Kidney (tissue), 22 donors: ENCODE measurements at places on chromosomes 1 and 21.

DNA sequence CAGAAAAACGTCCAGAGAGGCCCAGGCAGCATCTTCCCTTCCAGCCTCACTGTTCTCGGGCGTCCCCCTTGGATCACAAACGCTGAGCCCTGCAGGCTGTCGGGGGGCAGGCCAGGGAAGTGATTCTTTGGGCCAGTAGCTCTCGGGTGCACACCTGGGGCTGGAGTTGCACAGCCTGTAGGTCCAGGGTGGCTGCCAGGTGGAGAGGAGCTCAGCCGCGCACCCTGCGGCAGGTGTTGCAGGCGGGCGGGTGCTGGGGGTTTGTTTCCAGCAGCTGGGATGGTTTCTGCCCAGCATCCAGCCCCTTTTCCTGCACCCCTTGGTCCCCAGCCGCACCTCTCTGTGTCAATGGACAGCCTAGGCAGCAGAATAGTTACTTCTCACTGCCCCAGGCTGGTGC lies 15.7 kb downstream of the PRDM16 start:
- no peak for DNase-seq

DNA sequence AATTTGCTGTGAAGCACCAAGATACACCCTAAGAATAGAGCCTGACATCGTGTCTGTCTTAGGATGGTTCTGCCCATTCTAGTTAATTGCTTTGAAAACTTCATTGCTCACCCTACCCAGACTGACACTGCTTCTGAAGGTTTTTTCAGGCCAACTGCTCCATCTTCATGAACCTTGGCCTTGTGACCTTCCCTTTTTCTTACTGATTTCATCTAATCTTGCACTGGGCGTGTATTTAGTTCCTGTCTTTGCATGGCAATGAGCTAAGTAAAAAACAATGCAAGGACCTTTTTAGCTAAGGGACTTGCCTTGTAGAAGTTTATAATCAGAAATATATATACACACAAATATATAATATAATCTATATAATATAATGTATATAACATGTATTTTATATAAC lies 108.0 kb downstream of the PBX1 start:
- DNase-seq = no peak

GRCh38 chr1:48109390-48110013 lies 112.3 kb upstream of the TRABD2B start:
- no peak for DNase-seq

- no peak for DNase-seq
Measured at GRCh38 chr1:229756666-229757065, 130.6 kb downstream of the URB2 start.

GRCh38 chr1:59641836-59642235 lies 172.9 kb upstream of the HOOK1 start:
- peak; percentile 54 for DNase-seq

DNA sequence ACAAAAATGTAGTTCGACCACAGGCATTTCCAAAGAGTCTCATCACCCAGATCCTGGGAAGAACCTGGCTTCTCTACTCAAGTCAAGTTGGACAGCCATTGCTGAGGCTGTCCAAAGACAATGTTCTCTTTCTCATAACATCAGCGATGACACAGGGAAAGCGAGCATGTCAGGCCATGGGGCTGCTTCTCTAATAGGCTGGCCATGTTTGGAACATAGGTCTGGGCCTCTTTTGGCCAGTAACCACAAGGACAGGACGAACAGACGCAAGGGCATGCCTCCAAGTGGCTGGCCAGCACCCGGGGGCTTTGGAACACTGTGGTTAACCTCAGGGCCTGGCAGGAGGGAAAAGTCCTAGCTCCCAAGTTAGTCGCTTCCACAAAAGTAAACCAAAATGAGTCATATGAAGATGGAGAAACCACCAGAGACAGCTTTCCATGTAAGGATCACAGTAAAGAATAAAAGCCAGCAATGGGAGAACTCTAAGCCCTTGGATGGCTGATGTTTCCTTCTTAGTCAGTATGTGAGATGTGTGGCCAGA lies 80.6 kb upstream of the SLC44A3 start:
- no peak for DNase-seq

- DNase-seq = no peak
Measured at GRCh38 chr1:10765304-10765703, 31.1 kb downstream of the CASZ1 start.
